ENCODE measurements at places on chromosomes 7 and 10. TPM values are rescaled to one million over a fixed set of nuclear protein-coding genes. Genes with fewer than 3 reads are reported as not detected.

- H3K27me3 ChIP-seq = no peaks in the 10 kb centered on the region
- H3K4me1 ChIP-seq = no peaks in the 10 kb centered on the region
- no peak overlapping the region for H3K4me3 ChIP-seq
- DNase-seq = no peak
Measured at GRCh38 chr10:61330669-61331068, 122.5 kb downstream of the TMEM26 start.

DNA sequence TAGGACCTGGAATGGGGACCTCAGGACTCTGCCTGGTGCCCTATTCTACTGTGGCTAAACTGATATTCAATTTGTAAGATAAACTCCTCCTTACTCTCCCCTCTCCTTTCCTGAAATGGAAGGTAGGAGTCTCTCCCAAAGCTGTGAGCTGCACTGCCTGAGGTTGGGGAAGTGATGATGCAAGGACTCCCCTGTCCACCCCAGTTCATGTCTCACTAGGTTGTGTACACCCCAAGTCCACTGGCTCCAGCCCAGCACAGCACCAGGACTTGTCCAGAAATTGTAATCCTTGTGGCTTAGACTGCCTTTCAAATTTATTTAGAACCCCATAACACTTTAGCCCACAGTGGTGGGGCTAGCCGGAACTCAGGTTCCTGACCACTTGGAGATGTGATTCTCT is 247.2 kb upstream of the CTBP2 start:
- H3K27me3 ChIP-seq = peaks cover 6% of the 10 kb centered on the region
- H3K4me3 ChIP-seq = no peak overlapping the region
- H3K36me3 ChIP-seq = no peaks in the 10 kb centered on the region

DNA sequence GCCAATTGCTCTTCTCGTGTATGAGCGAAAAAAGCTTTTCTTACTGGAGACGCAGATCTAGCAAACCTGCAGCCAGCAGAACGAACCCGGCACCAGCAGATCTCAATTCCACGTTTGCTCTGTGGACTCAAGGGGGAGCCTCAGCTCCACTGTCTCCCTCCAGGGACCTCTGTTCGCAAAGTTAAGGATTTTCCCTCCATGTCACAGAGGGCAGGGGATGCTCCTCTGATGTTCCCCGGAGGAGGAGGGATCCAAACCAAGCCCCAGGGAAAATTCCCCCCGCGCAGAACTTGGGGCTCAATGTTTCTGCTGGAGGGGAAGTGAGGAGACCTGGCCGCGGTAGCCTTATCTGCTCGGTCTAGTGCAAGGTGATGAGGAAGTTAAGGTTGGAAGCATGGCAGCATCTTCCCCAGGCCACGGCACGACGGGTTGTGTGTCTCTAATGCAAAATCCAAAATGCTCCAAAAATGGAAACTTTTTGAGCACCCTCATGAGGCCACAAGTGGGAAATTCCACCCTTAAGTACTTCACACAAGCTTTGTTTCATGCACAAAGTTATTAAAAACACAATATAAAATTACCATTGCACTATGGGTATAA is 9.0 kb downstream of the IQCE start:
- no peak overlapping the region for H3K27ac ChIP-seq
- peaks cover 18% of the 10 kb centered on the region for H3K4me1 ChIP-seq
- no peak for DNase-seq
- H3K36me3 ChIP-seq = peaks cover 4% of the 10 kb centered on the region
- no peaks in the 10 kb centered on the region for H3K27me3 ChIP-seq

DNA sequence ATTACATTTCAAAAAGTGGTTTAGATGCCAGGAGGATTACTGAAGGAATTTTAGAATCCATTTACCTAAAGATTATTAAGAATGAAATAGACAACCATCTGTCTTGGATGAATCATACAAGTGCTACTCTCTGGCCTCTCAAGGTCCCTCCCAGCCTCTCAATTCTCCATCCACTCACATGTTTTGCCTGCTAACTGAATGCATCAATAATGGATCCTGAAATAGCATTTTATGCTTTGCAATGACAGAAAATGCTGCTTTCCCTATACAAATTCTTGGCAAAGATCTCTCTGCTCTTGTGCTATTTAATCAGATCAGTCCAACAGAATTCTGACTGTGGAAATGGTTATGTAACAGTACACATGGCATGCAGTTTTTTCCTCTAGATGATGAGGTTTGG is 68.1 kb downstream of the HBP1 start:
- H3K36me3 ChIP-seq = peaks cover 14% of the 10 kb centered on the region
- no peak for DNase-seq
- H3K27ac ChIP-seq = no peak overlapping the region
- H3K4me3 ChIP-seq = no peak overlapping the region
- no peaks in the 10 kb centered on the region for H3K27me3 ChIP-seq

DNA sequence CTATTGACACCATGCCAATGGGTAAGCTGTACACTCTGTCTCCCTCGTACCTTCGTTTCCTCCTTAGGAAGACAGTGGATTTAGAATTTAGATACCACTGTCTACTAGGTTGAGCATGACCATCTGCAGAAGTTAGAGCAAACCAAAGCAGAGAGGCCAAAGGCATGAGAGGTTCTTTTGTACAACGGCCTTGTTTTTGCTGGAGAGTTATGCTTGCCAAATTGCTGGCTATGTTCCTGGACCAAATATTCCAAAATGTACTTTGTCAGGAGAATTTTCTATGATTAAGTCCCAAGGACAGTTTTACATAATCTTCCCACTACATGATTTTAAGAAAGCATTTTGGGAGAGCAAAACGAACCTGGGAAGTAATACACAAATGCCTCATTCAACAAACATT is 47.9 kb upstream of the PLCE1 start:
- H3K36me3 ChIP-seq = no peaks in the 10 kb centered on the region
- H3K4me1 ChIP-seq = no peaks in the 10 kb centered on the region
- H3K27ac ChIP-seq = no peak overlapping the region
- H3K4me3 ChIP-seq = no peak overlapping the region

- no peaks in the 10 kb centered on the region for H3K27me3 ChIP-seq
- H3K36me3 ChIP-seq = no peaks in the 10 kb centered on the region
- no peak overlapping the region for H3K27ac ChIP-seq
Measured at GRCh38 chr10:63142136-63142535, 9.0 kb downstream of the NRBF2 start.

- H3K4me3 ChIP-seq = no peak overlapping the region
- DNase-seq = no peak
- H3K27me3 ChIP-seq = no peaks in the 10 kb centered on the region
- H3K4me1 ChIP-seq = peaks cover 17% of the 10 kb centered on the region
- H3K36me3 ChIP-seq = no peaks in the 10 kb centered on the region
- no peak overlapping the region for H3K27ac ChIP-seq
Measured at GRCh38 chr7:112063974-112064373, 142.2 kb downstream of the DOCK4 start.

DNA sequence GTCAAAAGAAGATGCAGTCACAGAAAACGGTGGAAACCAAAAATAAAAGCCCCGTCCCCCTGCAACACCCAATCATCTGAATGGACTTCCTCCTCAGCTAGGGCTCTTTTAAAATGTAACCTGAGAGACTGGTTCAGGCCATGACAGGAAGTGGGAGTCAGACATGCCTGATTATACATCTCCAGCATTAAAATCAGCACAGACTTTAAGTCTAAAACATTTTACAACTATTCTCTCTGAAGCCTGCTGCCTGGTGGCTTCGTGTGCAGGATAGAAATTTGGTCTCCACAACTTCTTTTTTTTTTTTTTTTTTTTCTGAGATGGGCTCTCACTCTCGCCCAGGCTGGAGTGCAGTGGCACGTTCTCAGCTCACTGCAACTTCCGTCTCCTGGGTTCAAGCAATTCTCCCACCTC is 30.3 kb downstream of the HACD1 start:
- DNase-seq = no peak
- H3K4me3 ChIP-seq = no peak overlapping the region
- H3K36me3 ChIP-seq = no peaks in the 10 kb centered on the region
- peaks cover 13% of the 10 kb centered on the region for H3K4me1 ChIP-seq
- no peaks in the 10 kb centered on the region for H3K27me3 ChIP-seq

- DNase-seq = no peak
- H3K27ac ChIP-seq = no peak overlapping the region
- H3K36me3 ChIP-seq = peaks cover 2% of the 10 kb centered on the region
- no peak overlapping the region for H3K4me3 ChIP-seq
- H3K4me1 ChIP-seq = peaks cover 14% of the 10 kb centered on the region
Measured at GRCh38 chr10:121369616-121370015, 228.6 kb downstream of the FGFR2 start.

DNA sequence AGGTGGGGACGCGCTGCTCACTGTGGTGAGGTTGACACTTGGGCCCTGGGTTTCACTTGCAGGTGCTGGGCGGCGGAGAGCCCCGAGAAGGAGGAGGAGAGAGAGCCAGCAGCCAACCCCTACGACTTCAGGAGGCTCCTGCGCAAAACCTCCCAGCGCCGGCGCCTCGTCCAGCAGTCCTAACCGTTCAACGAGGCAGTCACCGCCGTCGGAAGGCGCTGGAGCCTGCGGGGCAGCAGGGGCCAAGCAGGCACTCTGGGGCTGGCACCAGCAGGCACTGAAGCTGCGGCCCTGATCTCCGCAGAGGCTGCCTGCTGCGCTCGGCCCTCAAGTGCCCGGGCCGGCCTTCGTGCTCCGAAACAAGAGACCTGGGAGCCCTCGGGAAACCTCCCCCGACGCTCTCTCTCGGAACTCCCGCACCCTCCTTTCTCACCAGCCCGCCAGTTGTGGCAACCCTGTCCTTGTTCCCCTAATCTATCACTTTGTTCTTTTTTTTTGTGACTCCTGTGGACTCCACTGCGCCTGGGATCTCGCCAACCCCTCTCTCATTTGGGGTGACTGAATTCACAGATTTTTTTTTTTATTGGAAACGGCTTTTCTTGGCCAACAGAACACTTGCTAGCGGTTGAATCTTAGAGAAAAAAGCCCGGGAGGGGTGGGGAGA is 4.7 kb upstream of the GAD2 start:
- peaks cover 55% of the 10 kb centered on the region for H3K27me3 ChIP-seq
- H3K27ac ChIP-seq = no peak overlapping the region
- H3K4me1 ChIP-seq = peaks cover 14% of the 10 kb centered on the region
- no peaks in the 10 kb centered on the region for H3K36me3 ChIP-seq
- DNase-seq = no peak
- H3K4me3 ChIP-seq = no peak overlapping the region

DNA sequence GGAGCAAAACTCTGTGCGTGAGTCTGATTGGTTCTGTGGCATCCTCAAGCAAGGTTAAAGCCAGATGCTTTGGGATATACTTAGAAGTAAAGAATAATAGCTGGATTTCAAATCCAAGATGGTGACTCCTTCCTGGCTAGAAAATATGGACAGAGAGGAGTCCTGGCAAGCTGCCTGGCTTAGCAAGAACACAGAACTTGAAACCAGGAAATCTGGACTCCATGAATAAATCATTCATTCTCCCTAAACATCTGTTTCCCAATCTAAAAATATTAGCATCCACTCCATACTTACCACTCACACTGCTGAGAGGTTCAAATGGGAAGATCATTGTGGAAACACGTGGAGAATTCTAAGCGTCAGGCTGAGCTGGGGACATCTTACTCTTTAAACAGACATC is 1074.1 kb upstream of the AUTS2 start:
- DNase-seq = no peak
- H3K4me1 ChIP-seq = no peaks in the 10 kb centered on the region
- peaks cover 5% of the 10 kb centered on the region for H3K27me3 ChIP-seq
- H3K27ac ChIP-seq = no peak overlapping the region
- no peak overlapping the region for H3K4me3 ChIP-seq
- H3K36me3 ChIP-seq = no peaks in the 10 kb centered on the region

DNA sequence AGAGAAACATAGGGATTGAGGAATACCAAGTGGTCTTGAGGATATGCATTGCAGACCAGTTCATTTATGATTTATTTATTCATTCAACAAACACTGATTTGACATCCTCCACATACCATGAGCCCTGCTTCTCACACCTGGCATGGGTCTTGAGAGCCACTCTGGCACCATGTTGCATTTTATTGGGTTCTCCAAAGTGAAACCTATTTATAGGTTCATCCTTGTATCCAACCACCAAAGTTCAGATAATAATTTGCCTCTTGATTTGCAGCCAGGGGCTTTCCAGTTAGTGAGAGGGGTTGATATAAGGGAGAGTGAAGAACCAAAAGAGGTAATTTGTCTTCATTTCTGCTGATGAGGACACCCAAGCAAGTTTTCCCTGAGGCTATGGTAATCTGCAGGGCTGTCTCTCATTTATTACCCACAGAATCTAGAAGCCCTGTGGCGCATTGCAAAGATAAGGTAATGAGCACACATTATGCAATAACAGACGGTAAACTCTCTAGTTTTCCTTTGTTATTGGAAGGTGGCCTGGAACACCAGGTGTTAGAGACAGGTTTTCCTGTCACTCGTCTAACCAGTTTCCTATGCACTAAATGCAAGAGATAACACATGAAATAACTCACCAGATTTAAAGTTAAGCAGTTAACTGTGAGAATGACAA is 28.8 kb upstream of the ICA1 start:
- no peaks in the 10 kb centered on the region for H3K27me3 ChIP-seq
- H3K36me3 ChIP-seq = no peaks in the 10 kb centered on the region
- H3K27ac ChIP-seq = no peak overlapping the region
- H3K4me3 ChIP-seq = no peak overlapping the region
- peaks cover 19% of the 10 kb centered on the region for H3K4me1 ChIP-seq

GRCh38 chr7:105010504-105011130 is 3.4 kb upstream of the KMT2E start:
- peaks cover 8% of the 10 kb centered on the region for H3K36me3 ChIP-seq
- no peak for DNase-seq
- H3K4me1 ChIP-seq = peaks cover 32% of the 10 kb centered on the region
- H3K27me3 ChIP-seq = no peaks in the 10 kb centered on the region

GRCh38 chr7:113366122-113366521 is 247.8 kb upstream of the SMIM30 start:
- H3K36me3 ChIP-seq = no peaks in the 10 kb centered on the region
- no peaks in the 10 kb centered on the region for H3K4me1 ChIP-seq
- DNase-seq = no peak
- no peak overlapping the region for H3K4me3 ChIP-seq

DNA sequence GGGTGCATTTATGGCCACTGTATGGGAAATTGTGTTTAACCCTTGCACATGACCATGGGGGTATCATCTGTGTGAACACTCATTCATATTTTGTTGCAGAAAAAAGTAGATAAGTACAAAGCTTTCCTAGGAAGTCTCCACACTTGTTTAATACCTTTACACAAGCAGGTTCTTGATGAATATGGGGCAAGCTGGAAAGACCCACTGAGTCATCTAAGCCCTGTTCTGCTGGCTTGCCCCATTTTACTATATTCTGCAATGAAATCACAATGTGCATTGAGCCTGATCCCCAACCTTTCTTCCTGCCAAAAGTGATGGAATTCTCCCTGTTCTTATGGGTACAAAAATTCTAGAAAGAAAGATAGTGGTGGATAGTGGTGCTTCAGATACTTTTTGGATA is 99.8 kb downstream of the CCDC71L start:
- no peak overlapping the region for H3K4me3 ChIP-seq
- no peak overlapping the region for H3K27ac ChIP-seq
- no peaks in the 10 kb centered on the region for H3K27me3 ChIP-seq
- H3K36me3 ChIP-seq = no peaks in the 10 kb centered on the region

DNA sequence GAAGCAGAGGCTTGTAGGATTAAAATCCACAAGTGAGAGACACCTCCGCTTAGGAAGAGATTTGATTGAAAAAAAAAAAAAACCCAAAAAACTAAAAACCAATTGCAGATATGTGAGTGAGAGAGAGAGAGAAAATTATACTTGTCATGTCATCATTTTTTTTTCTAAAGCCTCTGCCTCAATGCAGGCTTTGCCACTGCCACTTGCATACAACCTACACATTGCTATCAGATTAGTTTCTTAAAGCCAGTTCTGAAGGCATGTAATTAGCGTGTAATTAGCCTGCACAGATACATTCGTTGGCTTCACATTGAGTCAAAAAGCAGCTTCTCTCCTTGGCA is 86.1 kb upstream of the MTPN start:
- peaks cover 17% of the 10 kb centered on the region for H3K4me1 ChIP-seq
- DNase-seq = no peak

Gene HYAL4
- not detected for total RNA-seq

Gene ADAMTS14
- total RNA-seq = not detected

Gene CCL24
- total RNA-seq = not detected

Gene FBXL13
- total RNA-seq = 9.2 TPM

Gene ARL3
- total RNA-seq = 24.9 TPM

Gene MNX1
- 86.5 TPM for total RNA-seq

Gene SAP25
- total RNA-seq = 8.1 TPM

Data from progenitor cell of endocrine pancreas (in vitro differentiated cells).